ENCODE measurements at places on chromosomes 13 and 19.

DNA sequence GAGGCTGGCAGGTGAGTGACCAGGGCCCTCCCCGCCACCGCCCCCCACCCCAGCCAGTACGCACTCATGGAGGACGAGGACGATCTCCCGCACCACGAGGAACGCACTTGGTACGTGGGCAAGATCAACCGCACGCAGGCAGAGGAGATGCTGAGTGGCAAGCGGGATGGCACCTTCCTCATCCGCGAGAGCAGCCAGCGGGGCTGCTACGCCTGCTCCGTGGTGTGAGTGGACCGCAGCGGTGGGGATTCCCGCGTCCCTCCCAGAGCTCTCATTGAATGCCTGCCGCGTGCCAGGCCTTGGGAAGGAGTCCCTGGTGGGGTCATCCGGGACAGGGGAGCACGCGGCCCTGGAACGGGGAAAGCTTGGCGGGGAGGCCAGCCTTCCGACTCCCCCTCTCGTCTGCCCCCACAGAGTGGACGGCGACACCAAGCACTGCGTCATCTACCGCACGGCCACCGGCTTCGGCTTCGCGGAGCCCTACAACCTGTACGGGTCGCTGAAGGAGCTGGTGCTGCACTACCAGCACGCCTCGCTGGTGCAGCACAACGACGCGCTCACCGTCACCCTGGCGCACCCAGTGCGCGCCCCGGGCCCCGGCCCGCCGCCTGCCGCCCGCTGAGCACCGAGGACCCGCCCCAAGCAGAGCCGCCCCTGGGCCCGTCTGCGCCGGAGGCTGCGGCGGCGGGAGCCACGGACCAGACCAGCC, 4.8 kb upstream of the IFI30 start:
- DNase-seq: no peak

GRCh38 chr13:44930963-44931623, 58.2 kb downstream of the NUFIP1 start:
- DNase-seq: no peak

DNA sequence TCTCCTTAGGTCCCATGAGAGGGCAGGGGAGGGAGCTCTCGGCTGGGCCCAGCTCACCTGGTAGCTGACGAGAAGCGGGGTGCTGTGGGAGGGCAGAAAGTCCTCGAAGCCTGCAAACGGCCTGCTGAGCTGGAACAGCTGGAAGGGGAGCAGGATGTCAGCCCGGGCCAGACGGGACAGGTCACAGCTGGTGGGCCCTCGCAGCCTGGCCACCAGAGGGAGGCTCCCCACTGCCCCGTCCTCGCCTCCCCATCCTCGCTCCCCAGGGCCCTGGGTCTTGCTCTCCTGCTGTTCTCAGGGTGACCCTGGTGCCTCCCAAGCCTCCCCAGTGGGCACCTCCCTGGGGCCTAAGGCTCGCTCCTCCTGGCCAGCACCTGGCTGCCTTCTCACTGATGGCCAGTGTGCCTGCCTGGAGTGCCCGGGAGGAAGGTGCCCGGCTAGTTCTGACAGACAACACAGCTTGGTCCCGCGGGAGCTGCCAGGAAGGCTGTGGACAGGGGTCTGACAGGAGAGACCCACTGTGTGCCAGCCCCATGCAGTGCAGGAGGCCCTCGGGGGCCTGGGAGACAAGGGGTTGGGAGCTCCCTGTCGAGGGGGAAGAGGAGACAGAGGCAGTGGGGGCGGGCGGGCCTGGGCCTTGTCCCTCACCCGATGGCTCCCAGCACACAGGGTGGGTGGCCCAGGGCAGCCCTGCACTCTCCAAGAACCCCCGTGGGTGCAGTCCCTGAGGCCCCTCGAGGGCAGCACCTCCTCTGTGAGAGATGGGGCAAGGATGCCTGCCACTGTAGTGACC, 20.3 kb downstream of the GPX4 start:
- no peak for DNase-seq

- DNase-seq: no peak
Measured at GRCh38 chr13:113119822-113120189, 2.8 kb upstream of the F10 start.

- DNase-seq: no peak
Measured at GRCh38 chr19:391207-391557, 17.8 kb downstream of the C2CD4C start.

- DNase-seq: peak; percentile 58
Measured at GRCh38 chr13:99809926-99810325, 161.6 kb downstream of the ZIC5 start.

DNA sequence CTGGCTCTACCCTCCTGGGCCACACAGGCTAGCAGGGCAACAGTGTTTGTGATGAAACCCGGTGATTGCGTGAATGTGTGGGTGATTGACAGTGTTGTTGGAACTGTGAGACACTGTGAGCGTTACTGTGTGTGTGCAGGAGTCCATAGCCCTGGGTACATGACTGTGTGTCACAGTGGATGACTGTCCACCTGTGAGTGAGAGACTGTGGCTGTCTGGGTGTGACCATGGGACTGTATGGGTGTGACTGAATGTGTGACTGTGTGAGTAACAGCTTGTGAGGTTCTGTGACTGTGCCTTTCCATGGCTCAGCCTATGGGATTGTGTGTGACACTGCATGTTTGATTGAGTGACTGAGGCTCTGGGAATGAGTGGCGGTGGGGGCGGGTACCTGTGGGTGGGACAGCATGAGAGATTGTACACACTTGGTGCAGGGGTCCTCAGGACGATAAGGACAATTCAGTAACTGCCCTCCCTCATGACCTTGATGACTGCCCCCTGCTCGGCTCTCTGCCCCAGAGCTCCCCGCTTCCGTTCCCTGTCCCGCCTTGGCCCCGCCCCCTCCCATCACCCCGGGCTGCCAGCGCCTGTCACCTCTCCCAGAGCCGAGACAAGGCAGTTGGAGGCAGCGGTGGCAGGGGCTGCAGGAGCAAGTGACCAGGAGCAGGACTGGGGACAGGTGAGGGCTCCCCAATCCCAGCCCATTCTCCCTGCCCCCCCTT, at the start of gene GIPR:
Gene GIPR (plus strand): TSS at position 602 of the 722 bp plus-strand sequence. CDS start 1,300 bp downstream, outside the sequence.
- DNase-seq: no peak

DNA sequence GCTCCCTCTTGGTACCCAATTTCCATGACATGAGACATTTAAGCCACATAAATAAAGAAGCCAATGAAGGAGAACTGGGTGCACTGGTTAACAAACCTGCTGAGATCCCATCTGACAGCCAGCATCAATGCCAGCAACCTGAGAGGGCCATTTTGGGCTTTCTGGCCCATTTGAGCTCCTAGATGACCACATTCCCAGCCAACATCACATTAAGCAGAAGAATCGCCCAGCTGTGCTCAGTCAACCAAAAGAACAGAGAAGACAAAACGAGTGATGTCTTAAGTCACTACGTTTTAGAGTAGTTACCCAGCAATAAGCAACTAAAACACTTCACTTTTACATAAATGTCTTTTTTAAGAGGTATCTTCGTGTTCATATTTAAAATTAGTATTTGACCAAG, 21.9 kb downstream of the LCP1 start:
- DNase-seq: no peak

GRCh38 chr13:109297628-109298027, 488.8 kb downstream of the IRS2 start:
- DNase-seq: no peak

- no peak for DNase-seq
Measured at GRCh38 chr19:50322931-50323781, 6.0 kb downstream of the KCNC3 start.

Data from epithelial cell of proximal tubule (primary cell).